ENCODE measurements at places on chromosomes 2 and 18. TPM values are rescaled to one million over a fixed set of nuclear protein-coding genes. Genes with fewer than 3 reads are reported as not detected.

DNA sequence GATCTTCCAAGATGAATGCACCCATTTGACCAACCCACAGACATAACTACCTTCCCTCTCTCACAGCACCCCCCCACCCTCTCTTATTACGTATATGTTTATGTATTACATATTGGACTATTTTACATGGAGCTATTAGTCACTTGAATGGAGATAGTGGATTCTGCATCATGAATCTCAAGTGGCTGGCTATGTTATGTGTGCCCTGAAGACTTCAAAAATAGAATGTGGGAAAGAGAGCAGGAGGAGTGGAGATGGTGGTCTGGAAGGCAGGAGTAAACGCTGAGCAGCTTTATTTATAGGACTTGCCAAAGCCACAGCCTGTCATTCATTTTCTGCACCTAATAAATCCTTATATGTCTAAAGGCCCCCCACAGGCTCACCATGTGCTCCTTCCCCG, 4.9 kb downstream of the ANTXR1 start:
- DNase-seq: no peak

- no peak for DNase-seq
Observed at GRCh38 chr2:178282075-178282815, 87.9 kb downstream of the OSBPL6 start.

GRCh38 chr2:199975273-199975895, 20.0 kb downstream of the MAIP1 start:
- DNase-seq: no peak

DNA sequence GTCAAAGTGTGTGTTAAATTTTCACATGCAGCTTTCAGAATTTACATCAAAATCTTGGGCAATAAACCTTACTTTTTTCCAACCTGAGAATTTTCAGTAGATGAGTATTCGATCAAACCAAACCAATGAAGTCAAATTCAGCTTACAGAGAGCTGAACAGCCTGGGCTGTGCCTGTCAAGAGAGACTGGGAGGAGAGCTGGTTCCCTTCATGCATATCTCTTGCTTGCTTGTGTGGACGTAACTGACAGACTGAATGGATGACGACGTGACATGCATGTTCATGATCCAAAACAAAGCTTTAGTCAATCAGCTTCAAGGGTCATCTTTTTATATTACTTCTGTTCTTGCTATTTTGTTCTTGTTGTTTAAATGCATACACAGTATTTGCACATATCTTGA, 145.2 kb downstream of the GALNT3 start:
- no peak for DNase-seq

DNA sequence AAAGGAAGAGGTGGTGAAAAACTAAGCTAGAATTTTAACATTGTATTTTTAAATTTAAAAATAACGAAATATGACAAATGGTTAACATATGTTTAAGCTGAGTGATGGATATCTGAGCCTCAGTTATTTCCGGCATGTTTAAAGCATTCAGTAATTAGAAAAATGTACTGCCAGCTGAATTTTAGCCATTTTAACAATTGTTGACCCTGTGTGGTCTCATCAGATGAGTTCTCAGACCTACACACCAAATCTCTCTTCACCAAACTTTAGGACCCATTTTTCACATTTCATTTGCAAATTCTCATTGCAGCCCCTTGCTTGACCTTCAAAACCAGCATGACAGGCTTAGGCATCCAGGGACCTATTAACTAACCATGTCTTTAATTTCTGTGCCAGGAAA, 91.5 kb upstream of the RGPD4 start:
- DNase-seq: no peak

DNA sequence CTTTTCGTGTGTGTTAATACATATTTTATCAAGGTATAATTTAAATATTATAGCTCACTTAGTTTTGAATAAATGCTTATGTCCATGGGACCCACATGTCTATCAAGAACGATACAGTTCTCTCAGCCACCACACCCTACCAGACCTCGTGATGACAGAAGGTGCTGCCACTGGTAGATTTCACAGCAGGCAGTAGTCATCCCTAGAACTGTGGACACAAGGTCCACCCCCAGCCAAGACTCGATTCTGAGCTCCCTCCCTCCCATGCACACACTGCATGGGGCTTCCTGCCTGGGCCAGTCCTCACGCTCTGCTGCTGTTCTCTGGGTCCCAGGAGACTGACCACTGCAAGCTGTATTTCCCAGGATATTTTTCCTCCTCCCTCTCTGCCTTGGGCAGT, 26.5 kb upstream of the CREB1 start:
- DNase-seq: no peak

GRCh38 chr2:122927710-122928557, 1097.2 kb upstream of the CNTNAP5 start:
- DNase-seq: no peak

GRCh38 chr2:21981127-21981526, 857.4 kb downstream of the TDRD15 start:
- DNase-seq: no peak

DNA sequence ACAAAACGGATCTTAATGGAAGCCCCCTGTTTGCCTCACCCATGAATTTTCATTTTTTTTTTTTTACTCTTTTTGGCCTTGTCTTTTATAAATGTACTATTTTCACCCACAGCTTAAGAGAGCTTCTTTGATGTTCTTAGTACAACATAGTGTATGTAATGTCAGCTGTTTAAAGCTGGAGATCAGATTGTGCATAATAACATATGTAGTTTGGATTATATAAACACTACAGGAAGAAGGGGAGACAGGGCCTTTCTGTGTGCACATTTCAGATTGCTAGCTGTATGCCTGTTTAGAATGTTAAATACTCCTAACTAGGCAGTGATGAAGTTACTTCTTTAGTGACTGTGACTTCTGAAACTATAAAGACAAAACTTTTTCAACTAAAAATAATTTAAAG, 2.1 kb upstream of the TANC1 start:
- DNase-seq: no peak

- no peak for DNase-seq
Observed at GRCh38 chr2:106183101-106183696, 10.9 kb downstream of the UXS1 start.

DNA sequence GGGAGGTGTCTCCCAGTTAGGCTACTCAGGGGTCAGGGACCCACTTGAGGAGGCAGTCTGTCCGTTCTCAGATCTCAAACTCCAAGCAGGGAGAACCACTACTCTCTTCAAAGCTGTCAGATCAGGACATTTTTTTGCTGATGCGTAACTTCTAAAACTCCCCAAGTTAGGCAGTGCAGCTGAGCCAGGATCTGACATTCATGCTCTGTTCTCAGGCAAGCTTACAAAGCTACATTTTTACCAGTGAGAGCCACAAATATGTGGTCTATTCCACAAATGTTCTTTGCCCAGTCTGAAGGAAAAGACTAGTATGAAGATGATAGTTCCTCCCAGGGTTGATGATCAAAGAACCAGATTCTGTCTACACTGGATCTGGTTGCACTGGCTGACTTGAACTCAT, 184.1 kb downstream of the MTCL1 start:
- DNase-seq: no peak

- DNase-seq: no peak
Observed at GRCh38 chr2:70994009-70994698, 519 bp downstream of the TEX261 start.

GRCh38 chr2:160394153-160394552, 99.5 kb downstream of the RBMS1 start:
- no peak for DNase-seq

DNA sequence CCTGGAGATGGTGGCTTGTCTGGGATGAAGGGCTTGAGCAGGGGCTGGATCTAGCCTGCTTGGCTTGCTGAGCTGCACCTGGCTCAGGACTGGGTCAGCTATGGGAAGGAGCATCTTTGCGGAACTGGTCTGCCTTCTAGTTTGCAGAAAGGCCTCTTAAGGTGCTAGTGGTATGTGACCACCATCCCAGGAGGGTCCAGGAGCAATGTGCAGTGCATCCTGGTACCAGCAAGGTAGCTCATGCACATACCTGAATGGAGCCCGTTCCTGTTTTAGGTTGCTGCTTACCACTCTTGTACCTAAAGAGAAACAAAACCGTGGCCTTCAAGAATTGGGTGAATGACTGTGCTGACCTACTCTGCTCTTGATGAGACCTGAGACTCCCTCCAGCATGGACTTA, 118.6 kb upstream of the PELI1 start:
- DNase-seq: no peak

GRCh38 chr2:156191527-156191926, 141.0 kb downstream of the NR4A2 start:
- no peak for DNase-seq

DNA sequence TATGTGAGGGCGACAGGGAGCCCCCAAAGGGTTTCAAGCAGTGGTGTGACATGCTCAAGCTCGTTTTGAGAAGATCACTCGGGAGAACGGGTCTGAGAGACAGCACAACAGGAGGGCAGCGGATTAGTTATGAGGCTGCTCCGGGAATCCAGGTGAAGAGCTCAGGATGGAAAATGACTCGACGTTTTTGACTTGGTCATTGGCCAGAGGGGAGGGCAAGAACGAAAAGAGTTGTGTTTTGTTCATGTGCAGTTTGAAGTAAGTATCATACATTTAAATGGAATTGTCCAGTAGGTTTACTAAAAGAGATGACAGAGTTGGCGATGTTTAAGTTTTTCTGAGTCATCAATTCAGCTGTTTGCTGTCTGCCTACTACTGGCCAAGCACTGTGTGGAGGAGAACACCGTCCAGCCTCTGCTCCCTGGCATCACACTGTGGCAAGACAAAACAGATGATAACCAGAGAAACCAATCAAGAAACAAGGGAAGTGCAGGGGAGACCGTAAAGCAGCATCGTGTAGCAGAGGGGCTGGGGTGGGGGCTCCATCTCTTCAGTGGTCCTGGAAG, 25.3 kb upstream of the ANXA4 start:
- no peak for DNase-seq

DNA sequence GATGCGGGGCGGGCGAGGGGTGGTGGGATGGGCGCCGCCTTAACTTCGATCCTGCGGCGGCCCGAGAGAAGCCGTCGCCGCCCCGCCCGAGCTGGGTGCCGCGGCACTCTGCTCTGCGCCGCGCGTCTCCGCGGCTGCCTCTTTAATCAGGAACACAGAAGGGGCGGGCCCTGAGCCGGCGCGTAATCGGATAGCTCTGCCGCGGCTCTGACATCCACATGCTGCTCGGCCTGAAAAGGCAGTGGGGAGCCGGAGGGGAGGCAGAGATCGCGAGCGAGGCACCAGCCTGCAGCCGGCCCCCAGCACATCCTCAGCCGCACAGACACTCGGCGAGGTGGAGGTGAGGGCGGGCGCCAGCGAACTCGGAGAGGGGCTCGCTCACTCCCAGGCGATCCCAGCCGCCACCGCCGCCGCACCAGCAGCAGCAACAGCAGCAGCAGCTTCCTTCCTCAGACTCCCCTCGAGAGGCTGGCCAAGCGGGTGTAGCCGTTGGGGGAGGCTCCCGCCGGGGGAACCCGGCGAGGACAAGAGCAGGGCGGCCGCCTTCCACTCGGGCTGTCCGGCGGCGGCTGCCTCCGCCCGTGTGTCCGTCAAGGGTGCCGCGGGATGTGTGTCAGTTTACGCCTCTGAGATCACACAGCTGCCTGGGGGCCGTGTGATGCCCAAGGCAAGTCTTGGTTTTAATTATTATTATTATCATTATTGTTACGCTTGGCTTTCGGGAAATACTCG, at the start of gene NRP2:
TSS of gene NRP2 (plus strand) at position 263 of the 732 bp plus-strand sequence. CDS start 790 bp downstream, outside the sequence.
- DNase-seq: no peak

GRCh38 chr2:222892321-222892720, 31.5 kb downstream of the ACSL3 start:
- DNase-seq: no peak

- no peak for DNase-seq
Observed at GRCh38 chr2:134625311-134625710, 93.5 kb downstream of the TMEM163 start.

DNA sequence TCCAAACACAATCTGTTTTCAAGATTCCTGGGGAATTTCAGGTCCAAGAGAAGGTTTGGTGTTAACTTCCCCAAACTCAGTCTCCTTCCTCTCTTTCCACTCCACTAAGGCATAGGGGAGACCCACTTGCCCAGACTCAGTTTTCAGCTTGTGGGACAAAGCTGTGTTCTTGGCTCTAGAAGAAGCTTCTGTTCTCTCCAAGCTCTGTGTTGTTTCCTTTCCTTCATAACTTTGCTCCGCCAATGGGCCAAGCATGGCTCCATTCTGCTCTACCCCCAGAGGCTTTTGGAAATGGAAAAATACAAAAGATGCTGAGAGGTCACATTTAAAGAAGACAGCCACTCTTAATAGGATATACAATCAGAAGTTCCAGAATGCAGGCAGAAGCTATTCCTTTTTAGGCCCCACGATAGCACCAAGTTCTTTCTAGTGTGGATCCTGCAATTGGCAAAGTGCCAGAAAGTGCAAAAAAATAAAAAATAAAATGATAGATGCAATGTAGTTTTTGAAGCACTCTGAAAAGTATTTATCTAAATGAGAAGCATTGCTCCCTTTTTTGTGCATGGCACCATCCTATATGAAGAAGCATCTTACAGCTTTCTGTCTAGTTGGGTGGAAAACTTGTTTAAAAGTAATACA, 510.1 kb downstream of the TXNL1 start:
- no peak for DNase-seq

- DNase-seq: no peak
Observed at GRCh38 chr2:17858064-17858463, 20.4 kb upstream of the KCNS3 start.

DNA sequence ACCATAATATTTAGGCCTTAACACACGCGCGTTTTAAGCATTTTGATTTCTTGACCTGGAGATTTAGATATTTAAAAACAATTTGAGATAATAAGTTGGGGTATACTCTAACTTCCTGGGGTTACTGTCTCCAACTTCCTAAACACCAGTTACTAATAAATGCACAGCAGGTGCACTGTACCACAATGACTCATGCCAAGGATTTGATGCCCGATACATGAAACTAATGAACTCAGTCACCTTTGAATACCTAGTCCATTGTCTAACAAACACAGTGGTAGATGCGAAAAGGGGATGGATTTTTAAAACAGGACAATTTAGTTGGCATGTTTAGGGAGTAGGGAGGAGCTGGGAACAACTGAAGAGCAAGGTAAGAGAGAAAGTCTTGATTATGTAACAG, 21.2 kb downstream of the CABYR start:
- no peak for DNase-seq

- no peak for DNase-seq
Observed at GRCh38 chr2:43455731-43456642, 139.9 kb downstream of the THADA start.

Gene ABCG5
- not detected for total RNA-seq

Gene RPRM
- not detected for total RNA-seq

Gene XDH
- total RNA-seq: 0.16 TPM

Gene RUFY4
- not detected for total RNA-seq

Gene EVA1A
- total RNA-seq: not detected

Gene CMPK2
- total RNA-seq: 3.3 TPM

Gene TACR1
- total RNA-seq: 5.9 TPM

Gene LGALSL
- total RNA-seq: 9.4 TPM

Measured in breast epithelium (tissue), 4 donors.